ENCODE measurements at places on chromosomes 1 and 21.

DNA sequence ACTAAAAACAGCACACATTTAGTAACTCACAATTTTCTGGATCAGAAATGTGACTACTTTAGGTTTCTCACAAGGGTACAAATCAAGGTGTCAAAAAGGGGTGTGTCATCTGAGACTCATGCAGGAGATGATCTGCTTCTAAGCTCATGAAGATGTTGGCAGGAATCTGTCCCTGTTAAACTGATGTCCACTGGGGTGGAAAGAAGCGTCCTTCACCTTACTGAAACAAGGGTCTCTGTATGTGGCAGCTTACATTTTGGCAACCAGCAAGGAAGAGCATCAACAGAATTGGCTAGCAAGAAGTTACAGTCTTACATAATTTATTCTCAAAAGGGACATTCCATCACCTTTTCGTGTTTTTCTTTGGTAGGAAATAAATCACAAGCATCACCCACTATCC is 1223.8 kb downstream of the AMY1C start:
- no peak for DNase-seq

GRCh38 chr1:46179138-46180081 is 3.1 kb upstream of the P3R3URF start:
- peak; percentile 94 for DNase-seq

- no peak for DNase-seq
Measured at GRCh38 chr1:67863637-67864036, 30.4 kb upstream of the GNG12 start.

GRCh38 chr21:45293726-45294401 is 6.2 kb upstream of the POFUT2 start:
- DNase-seq, result no peak

- DNase-seq, result peak; percentile 18
Measured at GRCh38 chr1:116020668-116021272, 44.5 kb downstream of the SLC22A15 start.

- peak; percentile 89 for DNase-seq
Measured at GRCh38 chr1:93670141-93670540, 11.5 kb downstream of the BCAR3 start.

GRCh38 chr21:46442938-46443337 is 15.8 kb upstream of the DIP2A start:
- DNase-seq, result no peak

- no peak for DNase-seq
Measured at GRCh38 chr1:188269956-188270355, 1441.2 kb downstream of the PLA2G4A start.

DNA sequence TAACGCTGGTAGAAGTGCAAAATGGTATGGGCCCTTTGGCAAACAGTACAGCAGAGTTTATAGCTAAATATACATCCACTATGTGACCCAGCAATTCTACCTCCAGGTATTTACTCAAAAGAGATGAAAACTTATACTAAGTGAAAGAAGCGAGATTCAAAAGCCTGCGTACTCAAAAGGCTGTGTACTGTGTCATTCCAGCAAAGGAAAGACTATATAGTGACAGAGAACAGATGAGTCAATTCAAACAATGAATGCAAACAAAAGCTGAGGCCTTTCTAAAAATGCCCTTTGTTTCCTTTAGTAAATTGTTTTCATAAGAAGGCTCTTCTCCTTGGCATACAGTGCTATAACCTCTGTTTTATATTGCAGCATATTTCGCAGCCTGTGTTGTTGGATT is 268.8 kb upstream of the CSF3R start:
- DNase-seq, result no peak

- no peak for DNase-seq
Measured at GRCh38 chr1:177355575-177355974, 184.8 kb downstream of the BRINP2 start.

DNA sequence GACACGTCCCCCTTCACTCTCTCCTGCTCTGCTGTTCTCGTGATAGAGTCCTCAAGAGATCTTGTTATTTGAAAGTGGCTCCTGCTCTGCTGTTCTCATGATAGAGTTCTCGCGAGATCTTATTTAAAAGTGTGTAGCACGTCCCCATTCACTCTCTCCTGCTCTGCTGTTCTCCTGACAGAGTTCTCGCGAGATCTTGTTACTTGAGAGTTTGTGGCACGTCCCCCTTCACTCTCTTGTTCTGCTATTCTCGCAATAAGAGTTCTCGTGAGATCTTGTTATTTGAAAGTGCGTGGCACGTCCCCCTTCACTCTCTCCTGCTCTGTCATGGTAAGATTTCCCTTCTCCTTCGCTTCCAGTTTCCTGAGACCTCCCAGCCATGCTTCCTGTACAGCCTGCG is 47.9 kb downstream of the SMYD3 start:
- DNase-seq, result no peak

- DNase-seq, result no peak
Measured at GRCh38 chr21:38834725-38835124, 29.0 kb downstream of the ETS2 start.

DNA sequence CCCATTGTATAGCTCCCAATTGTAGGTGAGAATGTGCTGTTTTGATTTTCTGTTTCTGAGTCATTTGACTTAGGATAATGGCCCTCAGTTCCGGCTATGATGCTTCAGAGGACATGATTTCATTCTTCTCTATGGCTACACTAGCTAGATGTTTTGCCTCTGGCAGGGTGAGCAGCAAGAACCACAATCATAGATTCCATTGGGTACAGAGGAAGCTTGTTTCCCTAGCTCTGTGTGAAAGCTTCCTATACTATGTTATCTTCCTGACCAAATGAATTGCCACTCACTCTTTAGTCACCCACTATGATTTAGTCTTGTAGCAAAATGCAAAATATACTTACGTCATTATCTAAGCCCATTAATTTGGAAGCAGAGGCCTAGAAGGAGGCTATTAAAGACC is 616.3 kb downstream of the PLA2G4A start:
- DNase-seq, result no peak

- DNase-seq, result peak; percentile 7
Measured at GRCh38 chr21:16418226-16418625, 688.4 kb downstream of the USP25 start.

DNA sequence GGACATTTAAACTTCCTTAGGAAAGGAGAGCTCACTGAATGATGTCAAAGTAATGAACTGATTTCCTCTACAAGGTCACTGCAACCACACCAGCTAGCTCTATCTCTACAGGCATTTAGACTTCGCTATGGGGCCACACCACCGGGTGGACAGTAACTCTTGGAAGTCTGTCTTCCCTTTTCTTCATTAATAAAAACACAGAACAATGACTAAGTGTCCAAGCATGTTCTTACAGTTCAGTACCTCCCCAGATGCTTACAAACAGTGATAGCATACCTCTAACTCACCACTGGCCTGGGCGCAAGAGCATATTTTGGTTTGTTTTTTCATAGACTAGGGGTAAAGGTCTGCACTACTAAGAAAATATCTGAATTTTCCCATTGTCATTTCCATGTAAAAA is 54.6 kb downstream of the SIM2 start:
- DNase-seq, result peak; percentile 35

DNA sequence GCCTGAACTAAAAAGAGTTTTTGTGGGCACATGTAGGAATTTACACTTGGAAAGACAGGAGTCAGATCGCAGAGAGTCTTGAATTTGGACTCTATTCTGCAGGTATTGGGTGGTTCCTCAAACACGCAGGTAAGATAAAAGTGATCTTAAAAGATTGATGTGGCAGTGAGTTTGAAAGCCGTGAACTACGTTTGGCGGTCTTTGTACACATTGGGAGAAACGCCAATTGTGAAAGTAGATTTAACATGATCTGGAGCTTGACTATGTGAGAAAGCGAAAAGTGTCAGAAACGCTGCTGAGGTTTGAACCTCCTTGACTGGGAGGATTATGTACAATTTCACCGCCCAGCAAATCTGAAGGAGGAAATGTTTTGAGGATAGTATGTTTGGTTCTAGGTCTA is 1.5 kb upstream of the PPP2R5A start:
- DNase-seq, result no peak

All from foreskin fibroblast (primary cell).